Stimulated activated CD4-positive, alpha-beta T cell treated with anti-CD3 and anti-CD28 coated beads, Interleukin-4, amount 100 ng/mL, for 24 hours (primary cell): ENCODE measurements at places on chromosomes 12 and 14.

GRCh38 chr12:130925666-130926015 is 28.1 kb upstream of the ADGRD1 start:
- DNase-seq: no peak

DNA sequence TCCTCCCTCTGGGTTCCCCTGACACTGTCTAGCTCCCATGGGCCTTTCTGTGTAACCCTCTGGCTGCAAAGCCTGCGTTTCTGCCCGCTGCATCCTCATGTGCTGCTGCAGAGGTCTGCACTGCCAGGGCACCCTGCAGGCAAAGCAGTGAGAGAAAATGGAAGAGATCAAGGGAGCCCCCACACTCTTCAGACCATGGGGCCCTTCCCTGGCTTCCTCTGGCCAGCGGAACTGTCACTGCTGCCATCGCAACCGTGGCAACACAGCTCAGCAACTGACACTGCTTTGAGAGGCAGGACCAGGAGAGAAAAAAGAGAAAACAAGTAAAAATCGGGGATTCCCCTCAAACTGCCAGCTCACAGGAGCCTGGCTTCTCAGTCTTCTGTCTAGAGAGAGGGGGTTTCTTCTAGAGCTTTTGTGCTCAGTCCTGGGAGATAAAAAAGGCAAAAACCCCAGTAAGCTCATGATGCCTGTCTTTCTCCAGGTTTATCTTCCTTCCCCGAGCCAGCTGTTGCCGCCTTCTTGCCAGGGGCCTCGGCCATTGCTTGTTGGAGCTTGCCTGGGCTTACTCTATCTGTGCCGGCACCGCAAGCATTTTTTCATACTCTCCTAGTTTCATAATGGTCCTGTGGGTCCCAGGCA is 38.9 kb downstream of the C14orf132 start:
- DNase-seq: no peak

DNA sequence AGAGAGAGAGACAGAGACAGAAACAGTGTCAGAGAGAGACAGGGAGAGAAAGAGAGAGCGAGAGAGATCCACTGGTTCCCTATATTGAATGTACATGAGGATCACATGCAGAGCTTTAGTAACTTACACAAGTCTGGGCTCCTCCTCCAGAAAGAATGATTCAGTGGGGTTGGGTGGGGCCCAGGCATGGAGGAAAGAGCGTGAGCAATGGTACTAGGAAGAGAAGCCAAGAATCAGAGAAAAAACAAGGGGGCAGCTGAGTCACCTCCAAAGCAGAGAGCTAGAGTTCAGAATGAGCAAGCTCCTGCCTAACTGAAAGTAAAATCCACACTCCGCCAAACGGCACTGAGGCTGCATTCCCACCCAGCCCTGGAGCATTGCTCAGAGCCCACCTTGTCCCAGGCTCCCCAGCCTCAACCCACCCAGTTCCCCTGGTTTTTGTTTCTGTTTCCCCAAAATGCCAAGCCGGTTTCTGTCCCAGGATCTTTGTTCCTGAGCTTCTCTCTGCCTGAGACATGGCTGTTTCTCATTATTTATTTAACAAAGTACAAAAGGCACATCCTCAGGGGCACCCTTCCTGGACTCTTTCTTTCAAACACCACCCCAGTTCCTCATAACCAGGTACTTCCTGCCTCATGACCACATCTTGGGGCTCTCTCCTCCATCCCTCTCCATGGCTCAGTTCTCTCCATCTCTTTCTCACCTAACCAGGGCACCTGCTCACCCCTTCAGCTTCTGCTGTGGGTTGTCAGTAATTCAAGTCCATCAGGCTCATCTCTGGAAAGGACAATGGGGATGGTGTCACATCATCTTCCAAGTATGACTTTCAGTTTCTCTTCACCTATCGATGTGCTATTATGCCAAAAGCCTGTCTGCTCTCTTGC is 670.3 kb upstream of the TBX3 start:
- no peak for DNase-seq

- no peak for DNase-seq
These were observed 193.3 kb upstream of the KRR1 start for GRCh38 chr12:75704664-75705063.

- no peak for DNase-seq
These were observed 418.3 kb downstream of the EGLN3 start for GRCh38 chr14:33532553-33532952.

- no peak for DNase-seq
These were observed 27.1 kb upstream of the CLMN start for GRCh38 chr14:95346820-95347219.

- no peak for DNase-seq
These were observed 111.9 kb upstream of the ARHGAP5 start for GRCh38 chr14:31965071-31965734.

- no peak for DNase-seq
These were observed 42.5 kb upstream of the MYBPC1 start for GRCh38 chr12:101552277-101552676.

GRCh38 chr14:73740618-73741326 is 26.6 kb upstream of the PNMA1 start:
- no peak for DNase-seq

DNA sequence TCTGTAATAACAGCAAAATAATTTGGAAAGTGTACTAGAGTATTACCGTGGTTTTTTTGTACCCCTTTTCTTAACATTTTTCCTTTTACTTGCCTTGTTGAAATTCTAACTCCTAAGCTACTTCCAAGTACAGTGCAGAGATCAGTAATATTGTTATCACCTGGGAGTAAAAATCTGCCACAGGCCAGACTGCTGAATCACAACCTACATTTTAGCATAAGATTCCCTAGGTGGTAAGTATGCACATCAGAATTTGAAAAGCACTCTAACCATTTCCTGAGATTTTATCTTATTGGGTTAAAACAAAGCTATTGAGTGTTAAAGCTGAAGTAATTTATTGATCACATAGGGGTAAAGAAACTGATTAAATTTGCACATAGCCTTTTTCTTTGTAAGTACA is 55.2 kb upstream of the KCNH3 start:
- no peak for DNase-seq

DNA sequence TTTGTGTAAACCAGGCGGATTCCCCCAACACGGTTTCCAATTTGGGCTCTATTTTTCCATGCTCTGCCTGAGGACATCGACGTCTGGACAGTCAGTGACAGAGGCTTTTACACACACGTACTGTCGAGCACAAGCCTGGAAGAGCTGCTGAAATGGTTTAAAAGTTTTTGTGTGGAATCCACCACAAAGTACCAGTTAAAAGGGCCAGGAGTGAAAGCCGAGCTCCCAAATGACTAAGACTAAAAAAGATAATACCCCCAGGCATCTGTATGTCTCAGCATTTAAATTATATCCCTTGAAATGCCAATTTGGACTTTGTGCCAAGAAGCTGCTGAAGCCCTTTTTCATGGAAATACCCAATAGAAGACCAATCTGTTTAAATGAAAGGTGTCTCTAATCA is 173.2 kb downstream of the EGLN3 start:
- no peak for DNase-seq

DNA sequence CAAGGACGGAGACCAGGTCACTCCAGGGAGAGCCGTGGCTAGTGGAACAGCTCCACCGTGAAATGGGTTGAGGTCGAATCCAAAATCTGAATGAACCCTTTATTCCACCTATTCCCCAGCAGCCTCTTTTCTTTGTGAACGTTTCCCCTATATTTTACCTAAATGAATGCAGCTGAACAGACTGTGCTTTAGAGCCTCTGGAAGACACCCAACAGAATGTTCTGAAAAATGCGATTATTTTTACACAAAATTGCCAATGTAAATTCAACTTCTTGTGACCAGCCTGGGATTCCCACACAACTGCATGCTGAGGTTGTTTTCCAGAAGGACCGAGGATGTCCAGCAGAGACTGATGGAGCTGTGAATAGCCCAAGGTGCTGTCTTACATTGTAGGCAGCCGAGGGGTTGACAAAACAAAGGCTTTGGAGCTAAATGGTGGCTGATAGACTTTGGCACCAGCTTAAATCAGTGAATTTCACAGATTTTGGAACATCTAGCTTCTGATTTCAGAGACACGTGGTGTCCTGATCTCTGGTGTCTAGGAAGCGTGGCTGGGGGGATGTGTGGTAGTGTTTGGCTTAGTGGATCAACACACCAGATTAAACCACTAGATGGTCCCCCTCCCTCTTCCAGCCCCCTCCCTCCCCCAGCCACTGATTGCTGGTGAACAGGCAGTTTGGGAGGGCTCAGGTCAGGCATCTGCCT is 150.4 kb downstream of the ZNF664 start:
- no peak for DNase-seq

GRCh38 chr14:90720336-90720735 is 95.9 kb downstream of the TTC7B start:
- no peak for DNase-seq

GRCh38 chr12:52579468-52580465 is 6.1 kb upstream of the KRT74 start:
- no peak for DNase-seq

- no peak for DNase-seq
These were observed 206.0 kb upstream of the PLEKHG7 start for GRCh38 chr12:92496790-92497189.

- DNase-seq: no peak
These were observed 70.8 kb downstream of the FBXL14 start for GRCh38 chr12:1523558-1524050.

GRCh38 chr12:55745361-55746173 is 2.6 kb downstream of the GDF11 start:
- no peak for DNase-seq

- no peak for DNase-seq
These were observed 6.3 kb downstream of the FLRT2 start for GRCh38 chr14:85535991-85536832.

DNA sequence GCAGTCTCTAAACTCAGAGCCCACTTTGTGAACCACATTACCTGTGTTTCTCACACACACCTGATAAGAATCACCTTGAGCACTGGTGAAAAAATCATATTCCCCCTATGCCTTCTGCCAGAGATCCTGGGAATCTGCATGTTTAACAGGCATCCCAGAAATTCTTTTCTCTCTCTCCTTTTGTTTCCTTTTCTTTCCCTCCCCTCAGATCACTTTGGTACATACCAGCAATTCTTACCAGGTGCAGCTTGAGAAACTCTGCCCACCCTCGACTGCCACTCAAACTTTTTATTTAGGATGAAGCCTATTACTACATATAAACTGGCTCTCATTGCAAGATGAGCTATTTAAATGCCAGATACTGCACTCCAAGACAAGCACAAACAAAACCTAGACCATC is 36.0 kb downstream of the HECTD4 start:
- no peak for DNase-seq

DNA sequence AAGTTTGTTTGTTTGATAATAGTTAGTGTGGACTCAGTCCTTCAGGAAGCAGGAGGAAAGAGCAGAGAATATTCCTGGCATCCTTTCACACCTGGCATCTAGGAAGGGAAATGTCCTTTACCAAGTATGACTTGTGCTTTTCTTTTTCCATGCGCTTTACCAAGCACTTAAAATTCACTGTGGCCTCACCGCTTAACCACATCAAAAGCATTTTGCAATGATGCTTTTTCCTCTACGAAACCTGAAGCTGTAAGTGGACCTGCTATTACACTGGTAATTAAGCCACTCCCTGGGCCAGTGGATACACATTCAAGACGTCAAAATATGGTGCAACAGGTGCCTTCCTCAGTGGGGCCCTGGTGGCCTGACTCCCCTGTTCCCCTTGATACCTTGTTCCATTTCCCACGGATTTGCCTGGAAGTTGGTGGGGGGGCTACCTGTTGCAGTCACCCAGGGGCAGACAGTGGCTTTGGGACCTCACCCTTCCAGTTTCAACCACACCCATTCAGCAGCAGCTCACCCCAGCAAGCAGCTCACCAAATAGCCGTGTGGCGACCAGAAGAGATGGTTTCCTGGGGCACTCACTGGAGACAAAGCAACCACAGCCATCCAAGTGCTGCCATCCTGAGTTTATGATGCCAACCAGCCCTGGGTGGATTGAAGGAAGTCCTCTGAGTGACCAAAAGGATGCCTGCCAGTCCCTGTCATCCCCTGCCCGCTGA is 14.2 kb upstream of the FZD10 start:
- no peak for DNase-seq

- DNase-seq: no peak
These were observed 16.0 kb downstream of the PRIMA1 start for GRCh38 chr14:93772263-93772662.

GRCh38 chr12:109605599-109606228 is 32.1 kb downstream of the MVK start:
- no peak for DNase-seq

DNA sequence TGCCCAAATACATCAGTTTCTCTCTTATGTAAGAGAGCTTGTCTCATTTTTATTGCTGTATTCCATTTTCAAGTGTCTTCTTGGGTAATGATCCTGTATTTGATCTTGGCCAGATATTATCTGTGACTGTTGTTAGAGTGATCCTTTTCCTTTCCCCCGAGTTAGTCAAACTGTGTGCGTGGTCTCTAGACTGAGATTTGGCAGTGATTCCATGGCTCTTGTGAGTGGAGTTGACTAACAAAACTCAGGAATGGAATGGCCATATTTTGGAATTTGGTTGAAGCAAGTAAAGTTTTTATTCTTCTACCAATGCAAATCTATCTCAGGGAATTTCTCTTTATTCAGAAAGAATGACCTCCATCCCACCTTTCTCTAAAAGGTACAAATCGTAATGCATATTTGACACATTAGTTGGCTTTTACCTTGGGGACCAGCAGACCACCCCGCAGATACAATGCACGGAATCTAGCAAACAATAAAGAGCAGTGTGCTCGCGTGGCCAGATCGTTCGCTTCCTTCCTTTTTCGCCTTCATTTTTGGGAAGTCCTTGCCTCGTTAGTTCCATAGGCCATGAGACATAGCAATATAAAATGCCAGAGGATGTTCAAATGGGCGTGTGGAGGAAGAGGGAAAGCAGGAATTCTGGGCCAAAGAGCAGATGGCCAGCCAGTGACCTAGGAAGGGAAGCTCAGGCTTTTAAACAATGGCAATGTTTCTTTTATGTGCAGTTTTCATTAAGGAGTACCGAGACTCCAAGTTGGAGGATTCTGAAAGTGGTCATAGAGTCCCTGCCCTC is 24.4 kb downstream of the ETV6 start:
- no peak for DNase-seq

DNA sequence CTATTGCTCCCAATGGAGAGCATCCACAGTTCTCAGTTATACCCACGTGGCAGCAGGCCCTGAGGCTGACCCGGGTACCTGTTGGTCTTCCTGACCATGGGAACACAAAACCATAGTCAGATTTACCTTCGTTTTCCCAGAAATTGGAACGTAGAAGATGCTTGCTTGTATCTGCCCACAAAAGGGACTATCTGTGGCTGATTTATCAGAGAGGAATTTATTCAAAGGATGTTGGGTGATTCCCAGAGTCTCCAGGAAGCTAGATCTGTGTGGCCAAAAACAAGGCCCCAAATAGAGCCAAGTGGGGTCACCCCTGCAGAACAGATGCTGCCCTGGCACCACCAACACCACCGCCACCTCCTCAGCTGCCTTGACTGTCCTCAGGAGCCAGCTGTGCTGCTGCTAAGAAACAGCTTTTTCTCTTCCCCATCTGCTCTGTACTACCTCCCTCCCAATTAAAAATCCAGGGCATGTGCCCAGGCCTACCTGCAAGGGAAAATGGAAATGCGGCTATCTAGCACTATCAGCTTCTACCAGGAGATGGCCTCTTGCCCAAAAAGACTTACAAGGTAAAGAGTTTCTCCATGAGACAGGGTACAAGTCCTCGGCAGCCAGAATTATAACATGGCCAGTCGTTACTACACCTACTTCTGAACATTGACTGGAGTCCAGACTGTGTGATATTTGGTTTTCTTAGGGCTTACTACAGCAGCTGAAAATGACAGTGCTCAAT is 128.6 kb upstream of the PLEKHG7 start:
- no peak for DNase-seq

- DNase-seq: no peak
These were observed 98.5 kb upstream of the TMPO start for GRCh38 chr12:98416845-98417244.

GRCh38 chr12:462936-463705 is 3.4 kb downstream of the B4GALNT3 start:
- DNase-seq: no peak
